A549 treated with CpdA at 1 μM for 4 hours (cell line): ENCODE measurements at places on chromosomes 7 and 10. TPM values are rescaled to one million over a fixed set of nuclear protein-coding genes. Genes with fewer than 3 reads are reported as not detected.

Gene CLEC2L
- total RNA-seq, result 0.09 TPM in 1 of 5 replicates, not detected in the others

Gene HOXA2
- total RNA-seq, result 0.82 to 1.4 TPM (median 1.0 TPM) in 5 replicates

Gene FAM24B
- 13.1 to 15.6 TPM (median 14.3 TPM) in 5 replicates for total RNA-seq

Gene GDF10
- 0.06 to 0.17 TPM (median 0.13 TPM) in 5 replicates for total RNA-seq

Gene EN2
- 0.54 to 1.1 TPM (median 0.93 TPM) in 5 replicates for total RNA-seq

Gene SEPHS1
- total RNA-seq, result 66.2 to 89.7 TPM (median 69.5 TPM) in 5 replicates

Gene ZPBP
- total RNA-seq, result not detected in 5 replicates

Gene SKIDA1
- 0.85 to 1.6 TPM (median 1.5 TPM) in 5 replicates for total RNA-seq

Gene PLAC9
- 0.16 to 0.50 TPM in 2 of 5 replicates, not detected in the others for total RNA-seq

Gene CNTNAP2
- 0.03 TPM in 1 of 5 replicates, not detected in the others for total RNA-seq

Gene ITGA8
- not detected in 5 replicates for total RNA-seq

Gene PLXNA4
- total RNA-seq, result 0.58 to 2.1 TPM (median 1.3 TPM) in 5 replicates

Gene FBH1
- total RNA-seq, result 35.0 to 45.3 TPM (median 43.8 TPM) in 5 replicates

Gene CALHM1
- total RNA-seq, result not detected in 5 replicates

Gene KCP
- total RNA-seq, result 0.11 to 0.21 TPM (median 0.16 TPM) in 5 replicates

Gene GRM3
- total RNA-seq, result not detected in 5 replicates

Gene TRIM73
- total RNA-seq, result 1.3 to 2.6 TPM (median 1.9 TPM) in 5 replicates

Gene COMTD1
- total RNA-seq, result 25.7 to 49.8 TPM (median 45.2 TPM) in 5 replicates

Gene CLDN15
- total RNA-seq, result 8.7 to 14.8 TPM (median 12.9 TPM) in 5 replicates

Gene FEZF1
- not detected in 5 replicates for total RNA-seq

Gene NANOS1
- 2.0 to 2.6 TPM (median 2.3 TPM) in 5 replicates for total RNA-seq

Gene WNT2
- 0.05 TPM in 1 of 5 replicates, not detected in the others for total RNA-seq

Gene COL28A1
- 0.33 to 1.0 TPM (median 0.65 TPM) in 5 replicates for total RNA-seq

Gene PHYHIPL
- total RNA-seq, result 0.13 to 0.38 TPM (median 0.29 TPM) in 5 replicates

Gene GARIN1A
- total RNA-seq, result 0.41 to 0.85 TPM (median 0.67 TPM) in 5 replicates

Gene TSPAN15
- total RNA-seq, result 85.7 to 107 TPM (median 105 TPM) in 5 replicates

Gene SORCS1
- not detected in 5 replicates for total RNA-seq

Gene OR6B1
- not detected in 5 replicates for total RNA-seq

Gene CEP55
- total RNA-seq, result 60.7 to 75.5 TPM (median 65.1 TPM) in 5 replicates
